Hindlimb muscle (tissue), 1 donor: ENCODE measurements at places on chromosomes 12 and 14. TPM values are rescaled to one million over a fixed set of nuclear protein-coding genes. Genes with fewer than 3 reads are reported as not detected.

Gene CLEC1A
- 2.3 TPM for polyA plus RNA-seq

Gene ZBTB25
- polyA plus RNA-seq = 7.8 TPM

Gene LALBA
- polyA plus RNA-seq = not detected

Gene CNTN1
- 28.7 TPM for polyA plus RNA-seq

Gene APOF
- not detected for polyA plus RNA-seq

Gene GPR84
- polyA plus RNA-seq = 0.17 TPM

Gene POLR3B
- 11.9 TPM for polyA plus RNA-seq

Gene FOXN4
- 0.12 TPM for polyA plus RNA-seq

Gene HAL
- 0.81 TPM for polyA plus RNA-seq

Gene PRPF39
- polyA plus RNA-seq = 59.3 TPM

Gene IGF1
- polyA plus RNA-seq = 21.8 TPM

Gene CDCA3
- polyA plus RNA-seq = 16.7 TPM

Gene DNAJC22
- 0.39 TPM for polyA plus RNA-seq

Gene PIK3C2G
- polyA plus RNA-seq = 0.12 TPM

Gene LRCOL1
- polyA plus RNA-seq = not detected

Gene MYRFL
- polyA plus RNA-seq = 0.22 TPM

Gene DMAC2L
- polyA plus RNA-seq = 18.5 TPM

Gene RNF212B
- polyA plus RNA-seq = 0.62 TPM

Gene GPR135
- 3.9 TPM for polyA plus RNA-seq

Gene CD4
- 11.1 TPM for polyA plus RNA-seq

Gene OR6C4
- polyA plus RNA-seq = not detected

Gene HNF1A
- polyA plus RNA-seq = not detected

Gene RASAL1
- polyA plus RNA-seq = 0.08 TPM

Gene INSM2
- not detected for polyA plus RNA-seq

Gene BHLHE41
- 3.7 TPM for polyA plus RNA-seq
